ENCODE measurements at places on chromosomes 3 and 15.
A peak's percentile ranks its signal among the peaks of the same experiment; 100 is the strongest.

DNA sequence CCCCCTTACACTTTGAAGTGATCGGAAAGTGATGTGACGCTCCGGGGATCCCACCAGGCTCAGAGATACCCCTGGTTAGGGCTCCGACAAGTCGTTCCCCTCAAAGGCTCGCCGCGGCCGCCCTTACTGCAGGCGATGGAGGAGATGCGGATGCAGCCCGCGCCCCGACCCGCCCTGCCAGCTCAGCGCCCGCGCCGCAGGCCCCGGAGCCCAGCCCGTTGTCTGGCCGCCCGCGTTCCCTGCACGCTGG, 228 bp downstream of the GLT8D1 start:
- no peak for DNase-seq
- peak overlapping the region; percentile 96 for H3K27ac ChIP-seq
- H3K4me3 ChIP-seq: peak overlapping the region; percentile 93
- peaks cover 20% of the 10 kb centered on the region for H3K4me1 ChIP-seq
- peaks cover 47% of the 10 kb centered on the region for H3K36me3 ChIP-seq

GRCh38 chr3:159273608-159274007, 471.8 kb downstream of the MFSD1 start:
- DNase-seq: no peak
- no peak overlapping the region for H3K27ac ChIP-seq
- no peak overlapping the region for H3K4me3 ChIP-seq
- no peaks in the 10 kb centered on the region for H3K27me3 ChIP-seq
- no peaks in the 10 kb centered on the region for H3K4me1 ChIP-seq
- no peaks in the 10 kb centered on the region for H3K36me3 ChIP-seq

DNA sequence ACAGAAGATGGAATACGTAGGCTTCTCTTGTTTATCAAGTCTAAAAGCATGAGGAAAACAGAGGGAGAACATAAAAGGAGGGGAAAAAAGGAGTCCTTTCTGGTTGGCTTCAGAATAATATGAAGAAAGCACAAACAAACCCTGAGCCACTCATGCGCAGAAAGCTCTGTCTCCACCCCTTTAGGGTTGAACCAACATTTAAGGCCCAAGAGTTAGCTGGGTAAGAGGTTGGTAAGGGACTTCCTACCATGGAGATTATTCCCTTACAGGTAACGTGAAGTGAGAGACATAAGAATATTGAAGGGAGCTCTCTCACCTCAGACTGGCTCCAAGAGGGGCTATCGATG, 145.3 kb downstream of the RORA start:
- DNase-seq: no peak
- H3K4me3 ChIP-seq: no peak overlapping the region
- no peak overlapping the region for H3K27ac ChIP-seq
- H3K27me3 ChIP-seq: peaks cover 71% of the 10 kb centered on the region

DNA sequence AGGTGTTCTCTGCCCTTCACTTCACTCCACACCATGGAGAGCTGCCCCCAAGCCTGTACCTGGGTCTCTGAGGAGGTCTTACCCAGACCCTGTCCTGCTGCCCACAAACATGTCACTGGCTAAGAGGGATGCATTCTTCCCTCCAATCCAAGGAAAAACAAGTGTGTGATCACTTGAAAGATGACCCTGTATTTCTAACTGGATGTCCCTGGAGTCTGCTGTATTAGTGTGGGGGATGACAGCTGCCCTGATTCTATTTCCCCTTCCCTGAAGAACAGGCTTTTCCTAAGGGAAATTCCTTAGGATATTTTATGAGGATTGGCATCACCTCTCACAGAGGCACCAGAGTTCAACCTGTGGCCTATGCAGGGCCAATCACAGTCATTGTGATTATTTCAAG, 55.0 kb upstream of the GATA2 start:
- H3K4me1 ChIP-seq: no peaks in the 10 kb centered on the region
- no peak overlapping the region for H3K4me3 ChIP-seq
- H3K36me3 ChIP-seq: no peaks in the 10 kb centered on the region
- peaks cover 60% of the 10 kb centered on the region for H3K27me3 ChIP-seq

DNA sequence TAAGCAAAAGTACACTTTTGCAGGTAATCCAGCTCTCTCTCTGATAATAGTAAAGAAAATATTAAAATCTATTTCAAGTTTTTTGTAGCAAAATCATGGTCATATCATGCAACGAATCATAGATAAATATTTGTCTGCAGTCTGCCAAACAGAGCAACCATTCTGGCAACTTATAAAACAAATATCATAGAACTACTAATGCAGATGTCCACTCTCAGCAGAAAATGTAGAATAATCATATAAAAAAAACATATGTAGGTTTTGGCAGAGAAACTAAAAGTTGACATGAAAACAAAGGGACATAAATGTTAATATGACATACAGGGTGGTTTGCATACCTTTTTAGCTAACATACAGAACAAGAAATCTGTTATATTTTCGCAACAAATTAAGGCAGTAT, 12.2 kb downstream of the TMCC1 start:
- peaks cover 28% of the 10 kb centered on the region for H3K36me3 ChIP-seq
- H3K27ac ChIP-seq: no peak overlapping the region
- H3K27me3 ChIP-seq: no peaks in the 10 kb centered on the region
- no peak overlapping the region for H3K4me3 ChIP-seq

GRCh38 chr3:150035301-150035779, 64.6 kb upstream of the PFN2 start:
- no peak overlapping the region for H3K27ac ChIP-seq
- no peaks in the 10 kb centered on the region for H3K4me1 ChIP-seq
- peaks cover 40% of the 10 kb centered on the region for H3K27me3 ChIP-seq
- DNase-seq: no peak
- no peaks in the 10 kb centered on the region for H3K36me3 ChIP-seq

GRCh38 chr3:18527691-18528090, 102.6 kb upstream of the SATB1 start:
- no peak for DNase-seq
- H3K36me3 ChIP-seq: no peaks in the 10 kb centered on the region
- H3K27ac ChIP-seq: no peak overlapping the region
- no peaks in the 10 kb centered on the region for H3K27me3 ChIP-seq
- H3K4me1 ChIP-seq: peaks cover 9% of the 10 kb centered on the region

DNA sequence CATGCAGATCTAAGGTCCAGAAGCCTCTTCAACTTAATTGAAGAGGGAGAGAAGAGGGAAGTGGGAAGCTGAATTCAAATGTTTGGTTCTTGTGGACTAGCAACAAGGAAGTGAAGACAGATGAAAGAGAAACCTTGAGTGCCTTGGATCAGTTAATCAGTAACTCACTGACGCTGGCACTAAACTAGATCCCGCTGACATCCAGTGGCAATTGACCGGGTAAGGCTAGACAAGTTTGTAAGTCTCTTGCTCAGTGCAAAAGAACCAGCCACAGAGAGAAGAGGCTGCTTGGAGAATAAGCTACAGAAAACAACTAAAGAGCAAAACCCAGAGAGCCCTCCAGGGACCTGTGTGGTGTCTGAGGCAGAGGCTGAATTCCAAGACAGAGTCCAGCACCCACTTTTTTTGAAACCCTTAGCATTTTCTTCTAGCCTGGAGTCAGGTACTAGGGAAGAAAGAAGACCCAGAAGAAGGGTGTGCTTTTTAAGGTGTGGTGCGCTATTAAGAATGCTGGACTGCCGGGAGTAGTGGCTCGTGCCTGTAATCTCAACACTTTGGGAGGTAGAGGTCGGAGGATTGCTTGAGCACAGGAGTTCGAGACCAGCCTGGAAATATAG, 6.9 kb downstream of the PLCH1 start:
- no peak overlapping the region for H3K27ac ChIP-seq
- peaks cover 43% of the 10 kb centered on the region for H3K27me3 ChIP-seq
- H3K4me1 ChIP-seq: peaks cover 3% of the 10 kb centered on the region

- H3K27me3 ChIP-seq: no peaks in the 10 kb centered on the region
- no peak overlapping the region for H3K27ac ChIP-seq
- H3K4me3 ChIP-seq: no peak overlapping the region
- no peak for DNase-seq
These were observed 201.9 kb downstream of the DIPK2A start for GRCh38 chr3:144173491-144173890.

DNA sequence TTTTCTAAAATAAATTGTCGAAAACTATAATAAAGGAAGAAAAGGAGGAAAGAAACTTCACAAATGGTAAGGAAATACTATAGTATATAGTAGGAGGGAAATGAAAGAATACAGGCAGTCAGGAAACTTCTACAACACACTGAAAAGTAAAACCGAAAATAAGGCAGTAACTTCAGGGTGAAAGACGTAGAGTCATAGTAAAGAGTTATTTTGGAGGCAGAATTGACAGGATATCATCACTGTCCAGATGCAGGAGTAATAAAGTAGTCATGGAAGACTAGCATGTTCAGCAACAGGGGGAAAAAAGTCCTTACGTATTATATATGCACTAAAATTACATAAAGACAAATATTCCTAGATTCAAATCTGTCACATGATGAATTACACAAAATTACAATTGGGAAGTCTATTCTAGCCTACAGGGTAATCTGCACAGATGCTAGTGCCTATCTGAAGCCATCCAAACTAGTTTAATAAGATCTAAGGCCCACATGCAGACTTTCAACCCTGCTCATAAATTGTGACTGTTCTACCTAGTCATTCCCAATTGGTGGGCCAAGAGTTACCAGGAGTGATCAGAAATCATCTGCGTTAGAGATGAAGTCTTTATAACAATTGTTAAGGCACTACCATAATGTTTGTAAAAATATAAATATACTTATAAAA, 14.0 kb downstream of the VPS13C start:
- no peaks in the 10 kb centered on the region for H3K27me3 ChIP-seq
- H3K4me3 ChIP-seq: peak overlapping the region; percentile 36
- peak overlapping the region; percentile 24 for H3K27ac ChIP-seq
- H3K36me3 ChIP-seq: peaks cover 12% of the 10 kb centered on the region
- H3K4me1 ChIP-seq: peaks cover 35% of the 10 kb centered on the region
- no peak for DNase-seq

DNA sequence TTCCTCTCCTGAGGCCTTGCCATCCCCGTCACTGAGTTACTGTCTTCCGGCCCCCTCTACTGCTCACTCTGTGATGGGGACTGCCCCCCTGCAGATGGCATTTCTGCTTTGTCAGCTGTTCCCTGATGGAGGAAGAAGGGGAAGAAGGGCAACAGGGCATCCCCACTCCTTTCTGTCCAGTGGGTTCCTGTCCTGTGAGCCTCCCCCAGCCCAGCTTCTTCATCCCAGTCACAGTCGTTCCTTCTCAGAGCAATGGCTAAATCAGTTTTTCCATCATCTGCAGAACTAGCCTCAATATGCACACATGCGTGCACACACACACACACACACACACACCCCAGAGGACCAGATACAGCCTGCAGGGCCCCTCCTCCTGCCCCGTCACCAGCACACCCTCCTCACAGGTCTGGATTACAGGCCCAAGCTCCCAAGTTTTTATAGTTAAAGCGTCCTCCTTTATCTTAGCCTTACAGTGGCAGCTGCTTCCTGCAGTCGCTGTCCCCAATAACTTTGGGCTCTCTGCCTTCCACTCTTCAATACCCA, 21.4 kb downstream of the ALDH1L1 start:
- H3K27me3 ChIP-seq: peaks cover 46% of the 10 kb centered on the region
- DNase-seq: no peak
- H3K36me3 ChIP-seq: no peaks in the 10 kb centered on the region
- no peak overlapping the region for H3K27ac ChIP-seq
- no peaks in the 10 kb centered on the region for H3K4me1 ChIP-seq

DNA sequence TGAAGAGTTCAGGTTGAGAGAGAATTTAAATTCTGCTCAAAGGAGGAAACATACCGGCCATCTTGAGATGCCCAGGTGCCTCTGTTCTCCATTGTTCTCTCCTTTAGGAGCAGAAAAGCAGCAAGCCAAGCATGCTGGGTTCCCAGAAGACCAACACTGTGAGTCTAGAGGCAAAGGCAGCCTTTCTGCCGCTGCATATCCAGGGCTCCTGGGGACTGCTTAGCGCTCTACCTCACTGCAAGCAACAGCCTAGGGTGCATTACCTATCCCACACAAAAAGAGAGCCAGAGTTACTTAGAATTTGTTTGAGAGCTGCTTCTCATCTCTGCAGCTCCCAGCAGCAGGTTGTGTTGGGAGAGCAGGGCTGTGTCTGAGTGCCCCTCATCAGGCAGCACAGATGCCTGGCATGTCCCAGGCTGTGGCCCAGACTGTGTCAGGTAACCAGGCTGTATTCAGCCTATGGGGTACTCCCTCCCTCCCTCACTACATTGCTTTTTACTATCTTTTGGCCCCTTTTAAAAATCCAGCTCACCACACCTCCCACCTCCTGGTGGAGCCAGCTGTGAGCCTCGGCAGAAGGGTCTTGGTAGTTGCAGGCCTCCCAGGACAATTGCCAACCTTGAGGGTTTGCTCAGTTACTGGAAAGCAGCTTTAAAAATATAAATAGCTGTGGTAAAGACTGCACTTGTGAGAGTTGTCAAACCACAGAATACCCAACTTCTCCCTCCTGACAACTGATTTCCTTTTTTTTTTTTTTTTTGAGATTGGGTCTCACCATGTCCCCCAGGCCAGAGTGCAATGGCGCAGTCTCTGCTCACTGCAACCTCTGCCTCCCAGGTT, 30.2 kb downstream of the BCL2L10 start:
- peaks cover 13% of the 10 kb centered on the region for H3K27me3 ChIP-seq
- H3K36me3 ChIP-seq: no peaks in the 10 kb centered on the region
- peak overlapping the region; percentile 85 for H3K27ac ChIP-seq

DNA sequence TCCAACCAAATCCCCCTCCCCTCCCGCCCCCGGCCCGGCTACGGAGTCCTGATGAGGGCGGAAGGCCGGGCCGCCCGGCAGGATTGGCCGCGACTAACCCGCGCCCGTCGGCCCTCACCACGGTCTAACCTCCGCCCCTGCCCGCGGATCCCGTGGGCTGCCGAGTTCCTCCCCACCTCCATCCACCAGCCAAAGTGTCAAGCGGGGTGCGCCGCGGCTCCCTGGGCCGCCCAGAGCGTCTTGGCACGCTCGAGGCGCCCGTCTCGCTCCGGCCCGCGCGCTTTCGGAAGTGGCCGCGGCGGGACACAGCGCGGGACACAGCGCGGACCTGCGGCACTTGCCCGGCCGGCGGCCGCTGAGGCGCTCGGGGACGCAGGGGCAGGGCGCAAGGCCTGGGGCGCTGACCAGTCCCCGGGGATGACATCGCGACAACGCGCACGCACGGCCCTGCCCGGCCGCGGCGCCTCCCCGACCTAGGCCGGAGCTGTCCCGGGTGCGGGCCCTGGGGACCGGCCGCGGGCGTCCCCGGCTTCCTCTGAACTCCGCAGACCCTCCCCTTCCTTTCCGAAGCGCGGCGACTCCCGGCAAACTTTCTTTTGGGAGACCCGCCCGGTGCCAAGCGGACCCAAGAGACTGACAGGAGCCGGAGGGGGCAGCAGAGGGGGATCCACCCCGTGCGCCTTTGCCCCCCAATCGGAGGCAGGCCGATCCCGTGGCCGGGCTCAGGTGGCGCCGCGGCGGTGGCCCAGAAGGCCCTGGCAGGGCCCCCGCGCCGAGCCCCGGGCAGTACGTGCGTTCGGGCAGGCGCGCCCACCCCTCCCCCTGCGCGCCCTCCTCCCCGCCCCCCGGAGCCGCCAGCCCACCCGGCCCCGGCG, 112.8 kb upstream of the ICE2 start:
- H3K27me3 ChIP-seq: no peaks in the 10 kb centered on the region
- peak overlapping the region; percentile 83 for H3K4me3 ChIP-seq
- no peak for DNase-seq

- no peak overlapping the region for H3K4me3 ChIP-seq
- no peaks in the 10 kb centered on the region for H3K36me3 ChIP-seq
- no peaks in the 10 kb centered on the region for H3K4me1 ChIP-seq
- peaks cover 10% of the 10 kb centered on the region for H3K27me3 ChIP-seq
These were observed 157.4 kb upstream of the NPHP3 start for GRCh38 chr3:132879656-132880055.
